ENCODE measurements at places on chromosomes 6 and 20. TPM values are rescaled to one million over a fixed set of nuclear protein-coding genes. Genes with fewer than 3 reads are reported as not detected.

Gene NRSN1
- not detected for total RNA-seq

DNA sequence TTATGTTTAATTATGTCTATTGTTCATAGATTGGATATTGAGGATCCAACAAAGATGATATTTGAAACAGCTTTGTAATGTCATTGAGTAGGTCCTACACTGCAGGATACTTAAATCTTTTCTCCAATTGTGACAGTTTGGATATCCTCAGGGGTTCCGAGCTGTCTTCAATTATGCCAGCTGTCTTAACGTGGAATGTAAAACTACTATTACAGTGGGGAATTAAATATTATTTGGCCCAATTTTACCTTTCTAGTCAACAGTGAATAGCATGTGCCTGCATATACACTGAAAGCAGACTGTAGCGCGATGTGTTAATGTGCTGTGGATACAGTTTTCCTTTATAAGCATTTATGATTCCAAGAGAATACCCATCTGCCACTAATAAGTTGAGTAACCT is 156.9 kb downstream of the GRIK2 start:
- no peak for DNase-seq

GRCh38 chr6:27145731-27146455 is 101.6 kb upstream of the PRSS16 start:
- peak; percentile 82 for DNase-seq

DNA sequence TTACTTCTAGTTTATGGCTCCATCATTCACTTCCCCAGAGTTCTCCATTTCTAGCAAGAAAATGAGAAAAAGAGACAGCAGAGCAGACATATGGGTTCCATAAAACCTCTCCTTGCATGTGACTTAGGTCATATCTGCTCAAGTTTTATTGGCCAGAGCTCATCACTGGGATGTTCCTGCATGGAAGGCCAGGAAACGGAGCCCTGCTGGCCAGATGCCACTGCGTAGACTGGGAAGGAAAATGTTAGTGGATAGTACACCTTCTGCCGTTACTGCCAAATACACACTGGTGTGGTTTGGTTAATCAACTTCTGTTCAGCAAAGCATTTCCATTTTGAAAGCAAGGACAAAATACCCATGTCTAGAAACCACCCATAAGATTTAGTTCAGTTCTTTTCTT is 220.6 kb upstream of the TSHZ2 start:
- DNase-seq = no peak

- no peak for DNase-seq
These were observed 100.5 kb downstream of the PKHD1 start for GRCh38 chr6:51986864-51987263.

DNA sequence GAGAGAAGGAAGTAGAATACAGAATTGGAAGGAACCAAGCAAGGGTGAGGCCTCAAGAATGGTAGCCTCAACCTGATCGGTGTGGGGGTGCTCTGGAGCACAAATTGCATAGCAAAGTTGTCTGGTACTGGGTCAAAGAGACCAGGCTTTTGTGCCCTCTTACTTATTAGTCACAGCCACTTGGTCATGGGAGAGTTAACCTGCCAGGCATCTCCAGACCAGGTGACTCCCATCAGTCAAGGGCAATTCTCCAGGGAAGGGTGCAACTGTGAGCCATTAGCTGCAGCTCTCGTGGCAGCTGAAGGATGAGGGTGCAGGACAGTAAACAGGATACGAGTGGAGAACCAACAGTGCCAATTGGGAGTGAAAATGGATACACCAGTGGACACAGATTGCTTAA is 47.7 kb upstream of the PLCB4 start:
- no peak for DNase-seq

- peak; percentile 68 for DNase-seq
These were observed 138.6 kb downstream of the DLL1 start for GRCh38 chr6:170152124-170152926.
